ENCODE measurements at places on chromosomes 4 and X.
A peak's percentile ranks its signal among the peaks of the same experiment; 100 is the strongest.

GRCh38 chr4:105619188-105619931, 66.9 kb downstream of the ARHGEF38 start:
- DNase-seq = no peak

GRCh38 chr4:77802402-77802801, 16.8 kb downstream of the CNOT6L start:
- DNase-seq = no peak

DNA sequence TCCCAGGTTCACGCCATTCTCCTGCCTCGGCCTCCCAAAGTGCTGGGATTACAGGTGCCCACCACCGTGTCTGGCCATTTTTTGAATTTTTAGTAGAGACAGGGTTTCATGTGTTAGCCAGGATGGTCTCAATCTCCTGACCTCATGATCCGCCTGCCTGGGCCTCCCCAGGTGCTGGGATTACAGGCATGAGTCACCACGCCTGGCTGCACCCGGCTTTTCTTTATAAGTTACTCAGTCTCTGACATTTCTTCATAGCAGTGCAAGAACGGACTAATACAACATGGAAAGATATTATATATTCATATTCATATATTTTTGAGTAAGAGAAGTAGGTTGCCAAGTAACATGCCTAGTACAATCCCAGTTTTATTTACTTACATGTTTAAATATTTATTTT, 22.9 kb downstream of the SHROOM3 start:
- no peak for DNase-seq

- DNase-seq = no peak
Measured at GRCh38 chr4:108144451-108144850, 24.3 kb downstream of the LEF1 start.

- DNase-seq = no peak
Measured at GRCh38 chrX:57241967-57242366, 44.5 kb upstream of the FAAH2 start.

DNA sequence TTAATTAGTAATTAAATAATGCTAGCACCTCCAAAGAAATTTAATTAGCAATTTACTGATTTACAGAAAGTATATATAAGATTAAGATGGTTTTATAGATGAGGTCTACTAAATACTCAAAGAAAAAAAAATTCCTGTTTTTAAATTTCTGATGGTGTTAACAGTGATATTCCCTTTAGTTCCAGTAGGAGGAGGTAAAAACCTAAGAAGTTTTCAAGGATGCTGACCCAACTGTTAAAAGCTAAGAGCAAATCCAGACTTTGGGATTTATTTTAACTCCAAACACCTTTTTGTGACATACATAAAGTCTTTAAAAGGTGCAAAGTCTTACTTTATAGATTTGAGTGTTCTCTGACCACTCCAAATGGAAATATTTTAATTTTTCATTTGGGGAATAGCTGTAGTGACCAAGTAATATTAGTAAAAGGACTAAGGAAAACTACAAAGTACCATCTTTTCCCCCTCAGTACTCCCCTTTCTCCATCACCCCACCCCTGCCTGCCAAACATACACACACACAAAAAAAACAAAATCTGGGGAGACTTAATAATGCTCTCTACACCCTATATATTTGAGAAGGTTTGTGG, 34.2 kb upstream of the CSN1S1 start:
- DNase-seq = no peak

- DNase-seq = no peak
Measured at GRCh38 chr4:3098346-3098745, 23.9 kb downstream of the HTT start.

- DNase-seq = no peak
Measured at GRCh38 chr4:53541577-53542206, 49.6 kb downstream of the LNX1 start.

DNA sequence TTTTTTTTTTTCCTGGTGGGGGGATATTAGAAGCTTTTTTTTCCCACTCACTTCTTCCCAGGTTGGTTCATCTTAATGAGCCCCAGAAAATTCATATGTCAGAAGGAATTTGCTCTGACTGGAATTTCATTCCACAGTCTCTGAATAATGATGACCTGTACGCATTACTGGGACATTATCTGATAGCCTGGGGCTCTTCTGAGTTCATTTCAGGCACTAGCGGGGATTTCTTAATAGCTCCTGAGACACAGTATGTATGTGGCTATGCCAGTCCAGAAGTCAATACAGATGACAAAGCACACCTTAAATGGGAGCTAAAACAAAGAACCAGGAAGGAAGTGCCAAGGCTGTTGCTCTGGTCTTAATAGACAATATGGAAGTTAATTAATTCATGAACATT, 295.2 kb upstream of the IGFBP7 start:
- no peak for DNase-seq

DNA sequence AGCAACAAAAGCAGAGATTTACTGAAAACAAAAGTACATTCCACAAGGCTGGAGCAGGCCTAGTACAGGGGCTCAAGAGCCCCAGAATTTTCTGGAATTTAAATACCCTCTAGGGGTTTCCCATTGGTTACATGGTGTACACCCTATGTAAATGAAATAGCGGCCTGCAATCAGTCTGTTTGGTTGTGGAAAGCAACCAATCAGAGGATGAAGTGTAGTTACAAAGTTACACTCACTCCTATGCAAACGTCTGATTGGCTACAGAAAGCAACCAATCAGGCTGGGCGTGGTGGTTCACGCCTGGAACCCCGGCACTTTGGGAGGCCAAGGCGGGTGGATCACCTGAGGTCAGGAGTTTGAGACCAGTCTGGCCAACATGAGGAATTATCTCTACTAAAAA, 13.8 kb upstream of the TXLNG start:
- DNase-seq = no peak

DNA sequence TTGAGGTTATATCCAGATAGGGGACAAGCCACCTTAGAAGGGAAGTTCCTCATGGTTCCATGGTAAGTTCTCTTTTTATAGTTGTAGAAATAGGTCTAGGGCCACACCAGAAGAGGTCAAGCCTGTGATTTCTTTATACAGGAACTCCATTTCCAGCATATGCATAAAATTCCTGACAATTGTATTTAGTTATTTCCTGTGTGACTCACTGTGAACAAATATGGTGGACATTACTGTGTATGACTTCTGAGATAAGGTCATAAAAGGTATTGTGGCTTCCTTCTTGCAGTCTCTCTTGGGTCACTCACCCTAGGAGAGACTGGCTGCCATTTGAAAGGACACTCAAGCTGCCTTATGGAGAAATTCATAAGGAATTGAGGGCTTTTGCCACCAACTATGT, 2.2 kb upstream of the C4orf36 start:
- no peak for DNase-seq

- no peak for DNase-seq
Measured at GRCh38 chr4:152613351-152613750, 66.4 kb downstream of the TMEM154 start.

DNA sequence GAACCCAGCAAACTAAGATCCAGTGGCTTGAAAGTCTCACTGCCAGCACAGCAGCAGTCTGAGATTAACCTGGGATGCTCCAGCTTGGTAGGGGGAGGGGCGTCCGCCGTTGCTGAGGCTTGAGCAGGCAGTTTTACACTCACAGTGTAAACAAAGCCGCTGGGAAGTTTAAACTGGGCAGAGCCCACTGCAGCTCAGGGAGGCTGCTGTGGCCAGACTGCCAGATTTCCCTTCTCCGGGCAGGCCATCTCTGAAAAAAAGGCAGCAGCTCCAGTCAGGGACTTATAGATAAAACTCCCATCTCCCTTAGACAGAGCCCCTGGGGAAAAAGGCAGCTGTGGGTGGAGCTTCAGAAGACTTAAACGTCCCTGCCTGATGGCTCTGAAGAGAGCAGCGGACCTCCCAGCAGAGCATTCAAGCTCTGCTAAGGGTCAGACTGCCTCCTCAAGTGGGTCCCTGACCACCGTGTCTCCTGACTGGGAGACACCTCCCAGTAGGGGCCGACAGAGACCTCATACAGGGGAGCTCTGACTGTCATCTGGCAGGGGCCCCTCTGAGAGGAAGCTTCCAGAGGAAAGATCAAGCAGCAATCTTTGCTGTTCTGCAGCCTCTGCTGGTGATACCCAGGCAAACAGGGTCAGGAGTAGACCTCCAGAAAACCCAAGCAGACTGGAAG, 45.1 kb upstream of the CDX4 start:
- no peak for DNase-seq

- DNase-seq = peak; percentile 5
Measured at GRCh38 chr4:15805583-15806517, 27.7 kb downstream of the CD38 start.

GRCh38 chrX:13387666-13388494, 68.0 kb upstream of the ATXN3L start:
- no peak for DNase-seq

GRCh38 chr4:55296096-55296495, 49.9 kb upstream of the SRD5A3 start:
- no peak for DNase-seq

GRCh38 chr4:73772363-73772762, 32.0 kb downstream of the CXCL8 start:
- DNase-seq = no peak

DNA sequence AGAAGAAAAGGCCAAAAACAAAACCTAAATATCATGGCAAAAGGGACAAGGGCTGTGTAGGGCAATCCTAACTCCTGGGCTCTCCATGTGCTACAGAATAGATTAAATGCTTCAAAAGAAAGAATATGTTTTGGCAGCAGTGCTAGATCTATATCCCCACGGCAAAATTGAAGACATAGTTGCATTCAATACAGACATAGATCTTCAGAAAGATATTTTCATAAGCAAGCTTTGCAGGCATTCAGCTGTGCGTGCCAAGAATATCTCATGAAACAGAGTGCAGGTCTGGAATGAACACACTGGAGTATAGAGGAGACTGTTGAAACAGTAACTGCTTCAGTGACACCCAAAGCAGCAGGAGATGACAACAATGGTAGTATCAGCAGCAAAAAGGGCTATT, 1476.9 kb downstream of the ARAP2 start:
- no peak for DNase-seq

DNA sequence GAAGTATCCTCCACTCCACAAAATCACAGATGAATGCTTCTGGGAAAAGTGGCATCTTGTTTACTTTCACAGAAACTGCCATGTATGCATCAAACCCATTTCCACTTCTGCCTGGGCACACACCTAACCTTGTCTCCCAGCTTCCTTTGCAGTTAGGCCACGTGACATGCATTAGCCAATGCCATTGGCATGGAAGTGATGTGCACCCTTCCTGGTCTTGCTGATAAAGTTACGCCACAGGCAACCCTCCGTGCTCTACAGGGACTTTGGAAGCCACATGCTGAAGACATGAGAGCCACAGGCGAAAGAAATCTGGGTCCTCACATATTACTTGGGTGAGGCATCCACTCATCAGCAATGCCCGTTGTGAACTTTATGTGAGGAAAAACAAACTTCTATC, 123.3 kb downstream of the USP46 start:
- no peak for DNase-seq

DNA sequence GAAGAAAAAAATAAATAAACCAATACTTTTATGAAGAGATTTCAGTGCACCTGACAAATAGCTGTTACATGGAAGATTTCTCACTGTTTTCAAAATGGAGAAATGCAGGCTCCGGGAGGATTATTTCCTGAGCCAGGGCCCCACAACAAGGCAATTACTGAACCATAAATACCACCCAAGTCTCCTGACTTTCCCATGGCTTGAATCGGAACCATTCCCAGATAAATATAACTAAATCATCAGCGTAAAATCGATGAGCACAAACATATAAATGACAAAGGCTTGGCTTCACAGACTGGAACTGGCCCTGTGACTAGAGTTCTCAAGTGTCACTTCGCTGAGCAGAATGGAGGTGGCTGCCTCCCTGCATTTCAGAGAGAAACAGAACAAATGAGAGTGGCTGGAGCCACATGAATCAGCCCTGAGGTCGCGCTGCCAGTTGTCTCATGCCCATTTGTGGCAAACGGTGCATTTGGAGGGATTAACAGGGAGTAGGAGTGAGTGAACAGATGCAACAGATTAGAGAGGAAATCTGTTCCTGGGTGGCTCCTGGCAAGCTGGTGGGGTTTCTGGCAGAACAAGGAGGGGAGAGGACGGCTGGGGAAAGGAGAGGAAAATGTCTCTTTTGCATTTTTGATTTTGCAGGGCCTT, 57.3 kb upstream of the STIM2 start:
- DNase-seq = no peak

DNA sequence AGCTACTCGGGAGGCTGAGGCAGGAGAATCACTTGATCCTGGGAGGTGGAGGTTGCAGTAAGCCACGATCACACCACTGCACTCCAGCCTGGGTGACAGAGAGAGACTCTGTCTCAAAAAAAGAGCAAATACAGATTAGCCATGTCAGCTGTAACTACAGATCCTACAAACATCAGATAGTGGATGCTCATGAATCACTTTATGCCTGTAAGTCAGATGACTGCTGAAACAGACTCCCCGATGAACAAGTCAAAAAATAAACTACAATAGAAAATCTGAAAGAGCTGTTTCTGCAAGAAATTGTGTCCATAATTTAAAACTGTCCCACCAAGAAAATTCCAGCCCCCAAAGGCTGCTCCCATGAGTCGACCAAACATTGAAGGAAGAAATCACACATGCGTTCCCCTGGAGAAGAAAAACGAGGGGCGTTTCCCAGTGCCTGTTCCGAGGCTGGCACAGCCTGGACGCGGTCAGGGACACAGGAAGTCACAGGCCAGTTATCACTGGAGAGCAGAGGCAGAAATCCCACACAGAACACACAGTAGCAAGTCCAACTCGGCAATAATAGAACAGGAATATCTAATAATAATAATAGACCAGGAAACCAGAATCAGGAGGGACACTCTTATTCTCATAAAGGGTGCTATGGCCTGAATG, 30.0 kb upstream of the GTPBP6 start:
- DNase-seq = no peak

Measured in stimulated activated CD8-positive, alpha-beta memory T cell treated with anti-CD3 and anti-CD28 coated beads, Interleukin-4, amount 100 ng/mL, for 1 hour (primary cell).